Activated T-helper 1 cell treated with anti-CD3 and anti-CD28 coated beads, Interleukin-12 subunit alpha, Interleukin-12 subunit beta, Interleukin-2, Interleukin-4 antibody, amounts not matched to agents 30 ng/mL and 10 ng/mL and 1 ng/mL, durations not matched to agents 14 hours and 24 hours and 36 hours (primary cell): ENCODE measurements at places on chromosomes 7 and 10. TPM values are rescaled to one million over a fixed set of nuclear protein-coding genes. Genes with fewer than 3 reads are reported as not detected.

- DNase-seq = no peak
- H3K27ac ChIP-seq = no peak overlapping the region
- H3K4me3 ChIP-seq = peak overlapping the region; percentile 93
- peaks cover 46% of the 10 kb centered on the region for H3K4me1 ChIP-seq
- peaks cover 9% of the 10 kb centered on the region for H3K36me3 ChIP-seq
These were observed 1.1 kb upstream of the SMIM30 start for GRCh38 chr7:113119429-113119828.

DNA sequence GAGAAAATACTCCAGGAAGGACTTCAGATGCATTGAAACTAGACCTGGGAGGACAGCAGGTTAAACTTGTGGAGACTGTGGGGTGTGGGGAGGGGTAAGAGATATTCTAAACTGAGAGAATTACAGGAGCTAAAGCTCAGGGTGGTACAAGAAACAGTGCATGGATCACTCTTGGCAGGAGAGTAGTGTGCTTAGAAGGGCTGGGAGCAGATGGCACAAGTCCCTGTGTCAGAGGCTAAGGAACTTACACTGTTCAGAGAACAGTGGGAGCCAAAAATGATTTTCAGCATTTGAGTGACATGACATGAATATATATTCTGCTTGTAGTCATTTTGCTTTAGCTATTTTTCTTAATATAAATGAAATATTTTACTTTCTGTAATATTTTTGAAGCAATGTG lies 36.0 kb upstream of the LAMB1 start:
- peaks cover 15% of the 10 kb centered on the region for H3K27me3 ChIP-seq
- no peak overlapping the region for H3K27ac ChIP-seq
- no peaks in the 10 kb centered on the region for H3K36me3 ChIP-seq
- DNase-seq = no peak

- DNase-seq = no peak
- H3K4me1 ChIP-seq = peaks cover 11% of the 10 kb centered on the region
- no peaks in the 10 kb centered on the region for H3K36me3 ChIP-seq
- no peak overlapping the region for H3K27ac ChIP-seq
- peaks cover 21% of the 10 kb centered on the region for H3K27me3 ChIP-seq
These were observed 33.8 kb upstream of the PDLIM1 start for GRCh38 chr10:95324436-95325268.

The C10orf62 gene
- not detected in 2 replicates for total RNA-seq

The TMEM236 gene
- 0.05 TPM in 1 of 2 replicates, not detected in the other for total RNA-seq
